Bronchial epithelial cell (primary cell): ENCODE measurements at places on chromosomes 13 and 19.

DNA sequence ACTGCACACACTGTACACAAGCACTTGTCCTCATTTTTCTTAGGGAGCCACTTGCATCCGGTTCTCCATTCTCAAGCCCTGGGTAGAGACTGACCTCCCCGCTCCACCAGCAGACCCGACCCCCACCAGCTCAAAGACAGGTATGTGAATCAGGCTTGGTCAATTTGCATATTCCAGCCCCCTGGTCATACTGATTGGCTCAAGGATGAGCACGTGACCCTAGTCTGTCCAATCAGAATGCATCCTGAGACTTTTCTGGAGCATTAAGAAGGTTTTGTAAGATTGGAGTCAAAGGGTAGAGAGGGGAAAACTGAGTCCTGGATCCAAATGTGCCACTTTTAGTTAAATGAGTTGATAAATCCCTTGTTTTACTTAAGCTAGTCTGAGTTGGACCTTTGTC lies 34.1 kb downstream of the NOTCH3 start:
- no peak for DNase-seq

DNA sequence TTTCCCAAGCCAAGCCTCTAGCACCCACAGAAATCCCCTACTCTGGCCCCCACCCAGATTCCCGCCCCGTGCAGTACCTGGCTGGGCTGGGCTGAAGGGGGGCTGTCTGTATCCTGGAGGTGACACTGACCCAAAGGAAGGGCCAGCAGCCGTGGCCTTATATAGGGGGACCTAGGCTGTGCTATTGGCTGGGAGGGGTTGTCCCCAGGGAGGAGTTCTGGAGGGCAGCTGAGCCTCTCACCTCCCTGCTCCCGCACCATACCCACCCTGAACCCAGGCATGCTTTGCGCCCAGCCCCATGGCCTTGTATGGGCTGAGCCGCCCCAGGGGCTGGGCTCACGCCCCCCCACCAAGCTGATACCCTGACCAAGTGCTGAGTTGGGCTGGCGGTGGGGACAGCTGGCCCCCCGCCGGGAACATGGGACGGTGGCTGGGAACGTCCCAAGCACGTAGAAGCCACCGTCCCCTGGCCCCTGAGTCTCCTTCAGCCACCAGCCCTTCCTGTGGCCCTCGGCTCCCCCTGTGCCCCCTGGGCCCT lies at the start of gene CKM:
TSS of gene CKM (minus strand) at position 132 of the 538 bp plus-strand sequence. CDS start 3,162 bp downstream, outside the sequence.
- no peak for DNase-seq

GRCh38 chr13:85910962-85911361 lies 111.7 kb upstream of the SLITRK6 start:
- no peak for DNase-seq

DNA sequence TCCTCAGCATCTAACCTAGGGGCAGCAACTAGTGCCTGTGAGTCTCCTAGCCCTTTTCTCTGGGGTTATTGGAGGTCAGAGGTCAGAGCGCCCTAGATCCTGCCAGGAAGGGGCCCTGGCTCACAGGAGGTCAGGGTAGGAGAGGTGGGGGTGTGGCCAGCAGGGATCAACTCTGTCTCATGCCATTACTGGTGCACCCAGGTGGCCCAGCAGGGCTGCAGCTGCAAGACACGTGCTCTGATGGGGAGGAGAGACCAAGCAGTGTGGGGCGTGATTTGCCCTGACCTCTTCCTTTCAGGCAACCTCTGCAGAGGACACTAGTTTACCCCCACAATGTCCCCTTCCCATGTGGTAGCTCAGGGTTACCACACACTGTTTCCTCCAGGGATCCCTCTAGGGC lies 73.3 kb upstream of the ZNF30 start:
- no peak for DNase-seq

DNA sequence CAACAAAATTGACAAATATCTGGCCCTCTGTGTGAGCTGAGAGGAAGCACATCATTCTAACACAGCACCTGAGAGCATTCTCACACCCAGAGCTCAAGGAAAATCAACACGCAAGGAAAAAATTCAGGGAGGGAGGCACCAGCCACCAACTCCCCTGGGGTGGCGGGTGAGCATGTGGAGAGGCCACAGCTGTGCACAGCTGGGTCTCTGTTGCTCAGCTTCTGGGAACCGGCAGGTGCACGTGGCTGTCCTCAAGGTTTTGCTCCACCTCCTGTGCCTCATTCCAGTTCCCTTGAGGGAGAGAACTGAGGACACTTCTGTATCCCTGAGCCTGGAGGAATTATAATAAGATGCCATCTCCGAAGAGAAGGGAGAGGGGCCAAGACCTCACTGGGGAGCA lies 134.0 kb downstream of the USP12 start:
- no peak for DNase-seq

- no peak for DNase-seq
These were observed 5.8 kb downstream of the HSPBP1 start for GRCh38 chr19:55273978-55274707.

DNA sequence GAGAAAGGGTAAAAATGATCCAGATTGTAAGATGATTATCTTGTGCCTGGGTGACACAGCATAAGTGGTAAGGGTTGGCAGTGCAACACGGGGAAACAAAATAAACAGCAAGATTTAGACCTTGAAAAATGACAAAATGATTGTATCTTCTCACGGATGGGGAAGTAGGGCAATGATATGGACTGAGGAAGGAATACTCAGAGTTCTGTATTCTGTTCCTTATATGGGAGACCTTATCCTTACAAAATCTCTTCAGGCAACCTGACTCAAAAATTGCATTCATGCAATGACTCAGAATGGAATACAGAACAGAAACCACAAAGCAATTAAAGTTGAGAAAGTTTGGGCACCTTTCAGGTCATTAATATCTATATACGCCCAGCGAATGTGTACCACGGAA lies 149.0 kb downstream of the HS6ST3 start:
- DNase-seq = peak; percentile 36

GRCh38 chr19:3844596-3844995 lies 24.2 kb downstream of the ZFR2 start:
- no peak for DNase-seq

- DNase-seq = peak; percentile 39
These were observed 600.0 kb downstream of the KCTD12 start for GRCh38 chr13:76286178-76286577.

DNA sequence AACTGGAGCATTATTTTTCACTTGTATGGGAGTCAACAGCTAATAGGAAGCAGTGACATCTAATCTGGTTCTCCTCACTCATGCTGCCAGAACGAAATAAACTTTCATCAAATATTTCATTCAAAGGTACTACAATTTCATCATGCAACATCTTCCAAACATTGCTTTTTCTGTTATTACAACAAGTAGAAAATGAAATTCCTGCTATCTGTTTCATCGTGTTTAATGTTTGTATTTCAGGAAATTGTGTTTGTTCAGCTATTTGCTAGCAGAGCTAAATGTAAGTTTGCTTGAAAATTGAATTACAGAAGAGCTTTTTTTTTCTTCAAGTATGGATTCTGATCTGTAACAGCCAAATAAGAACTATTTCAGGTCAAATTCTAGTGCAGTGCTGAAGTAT lies 90.1 kb downstream of the SLITRK6 start:
- no peak for DNase-seq

GRCh38 chr13:108377646-108378206 lies 108.2 kb downstream of the TNFSF13B start:
- no peak for DNase-seq

DNA sequence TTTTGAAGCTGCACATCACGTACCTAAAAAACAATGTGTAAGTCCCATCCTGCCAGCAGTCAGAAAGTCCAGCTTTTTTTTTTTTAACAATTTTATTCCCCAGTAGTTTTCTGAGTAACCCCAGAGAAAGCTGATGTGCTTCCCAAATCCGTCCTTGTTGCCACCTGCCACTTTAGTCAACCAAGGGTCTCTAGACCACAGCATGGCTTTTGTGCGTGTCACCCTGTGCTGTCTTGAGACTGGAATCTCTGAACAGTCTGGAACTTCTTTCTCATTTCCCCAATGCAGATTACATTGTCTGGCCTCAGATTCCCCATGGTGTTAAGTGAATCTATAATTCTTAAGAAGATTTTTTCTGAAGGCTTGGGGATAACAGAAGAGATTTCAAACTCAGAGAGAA lies 289.2 kb upstream of the KLF12 start:
- no peak for DNase-seq

DNA sequence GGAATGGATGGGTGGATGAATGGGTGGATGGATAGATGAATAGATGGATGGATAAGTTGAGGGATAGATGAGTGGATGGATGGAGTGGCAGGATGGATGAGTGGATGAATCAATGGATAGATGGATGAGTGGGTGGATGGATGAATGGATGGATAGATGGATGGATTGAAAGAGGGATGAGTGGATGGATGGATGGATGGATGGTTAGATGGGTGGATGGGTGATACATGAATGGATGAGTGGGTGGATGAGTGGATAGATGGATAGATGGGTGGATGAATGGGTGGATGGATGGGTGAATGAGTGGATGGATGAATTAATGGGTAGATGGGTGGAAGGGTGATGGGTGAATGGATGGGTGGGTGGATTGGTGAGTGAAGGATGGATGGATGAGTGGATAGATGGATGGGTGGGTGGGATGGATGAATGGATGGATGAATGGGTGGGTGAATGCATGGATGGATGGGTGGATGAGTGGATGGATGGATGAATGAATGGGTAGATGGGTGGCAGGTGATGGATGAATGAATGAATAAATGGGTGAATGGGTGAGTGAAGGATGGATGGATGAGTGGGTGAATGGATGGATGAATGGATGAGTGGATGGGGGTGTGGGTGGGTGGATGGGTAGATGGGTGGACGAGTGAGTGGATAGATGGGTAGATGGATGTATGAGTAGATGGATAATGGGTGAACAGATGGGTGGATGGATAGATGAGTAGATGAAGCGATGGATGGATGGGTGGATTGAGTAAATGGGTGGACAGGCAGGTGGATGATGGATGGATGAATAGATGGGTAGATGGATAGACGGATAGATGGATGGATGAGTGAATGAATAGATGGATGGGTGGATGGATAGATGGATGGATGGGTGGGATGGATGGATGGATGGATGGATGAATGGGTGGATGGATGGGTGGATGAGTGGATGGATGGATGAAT lies 17.7 kb downstream of the GNA15 start:
- DNase-seq = no peak

GRCh38 chr13:106595625-106596024 lies 27.7 kb upstream of the ARGLU1 start:
- DNase-seq = no peak

GRCh38 chr13:38635030-38635429 lies 51.8 kb upstream of the FREM2 start:
- no peak for DNase-seq

GRCh38 chr13:111021270-111021669 lies 93.8 kb upstream of the ARHGEF7 start:
- DNase-seq = no peak

GRCh38 chr19:5588906-5589676 lies 21.3 kb upstream of the TINCR start:
- no peak for DNase-seq

GRCh38 chr19:49570997-49571676 lies 9.2 kb downstream of the NOSIP start:
- DNase-seq = no peak

- no peak for DNase-seq
These were observed 15.5 kb downstream of the SMARCA4 start for GRCh38 chr19:10976131-10976892.

DNA sequence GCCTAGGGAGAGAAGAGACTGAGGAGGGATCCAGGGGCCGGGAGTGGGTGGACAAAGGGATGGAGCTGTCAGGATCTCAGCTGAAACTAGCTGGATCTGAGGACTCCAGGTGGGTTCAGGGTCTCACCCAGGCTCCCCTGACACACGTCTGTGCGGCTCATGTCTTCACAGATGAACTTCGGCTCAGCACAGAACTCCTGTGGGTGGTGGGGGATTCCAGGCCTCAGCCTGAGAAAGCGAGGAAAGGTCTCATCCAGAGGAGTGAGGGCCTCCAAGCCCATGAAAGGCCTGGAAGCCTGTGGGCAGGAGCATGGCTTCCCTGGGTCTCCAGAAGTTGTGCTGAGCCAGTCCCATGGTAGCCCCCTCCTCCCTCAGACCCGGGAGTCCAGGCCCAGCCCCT lies 1.4 kb downstream of the CAPN12 start:
- no peak for DNase-seq

- no peak for DNase-seq
These were observed 75.8 kb upstream of the C13orf46 start for GRCh38 chr13:114049626-114050101.

- DNase-seq = no peak
These were observed 6.2 kb downstream of the MIER2 start for GRCh38 chr19:338421-338820.

GRCh38 chr19:38213911-38214625 lies 10.0 kb downstream of the DPF1 start:
- no peak for DNase-seq

DNA sequence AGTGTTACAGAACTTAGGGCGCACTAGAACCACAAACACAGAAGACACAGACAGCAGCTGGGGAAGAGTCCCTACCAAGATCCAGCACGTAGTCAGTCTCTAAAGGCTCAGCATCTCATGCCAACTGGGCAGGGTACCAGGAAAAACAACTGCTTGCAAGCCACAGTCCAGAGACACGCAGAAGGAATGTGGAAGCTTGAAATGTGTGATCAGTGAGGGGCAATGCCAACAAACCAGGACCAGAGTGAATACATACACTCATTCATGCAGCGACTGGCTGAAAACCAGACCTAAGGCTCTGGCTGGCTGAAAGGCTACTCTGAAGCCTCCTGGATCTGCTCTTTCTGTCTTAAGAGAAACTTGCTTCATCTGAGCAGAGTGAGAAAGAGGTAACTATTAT lies 1484.8 kb downstream of the EFNB2 start:
- no peak for DNase-seq

- DNase-seq = peak; percentile 56
These were observed 68.6 kb downstream of the DPF1 start for GRCh38 chr19:38155453-38155852.

DNA sequence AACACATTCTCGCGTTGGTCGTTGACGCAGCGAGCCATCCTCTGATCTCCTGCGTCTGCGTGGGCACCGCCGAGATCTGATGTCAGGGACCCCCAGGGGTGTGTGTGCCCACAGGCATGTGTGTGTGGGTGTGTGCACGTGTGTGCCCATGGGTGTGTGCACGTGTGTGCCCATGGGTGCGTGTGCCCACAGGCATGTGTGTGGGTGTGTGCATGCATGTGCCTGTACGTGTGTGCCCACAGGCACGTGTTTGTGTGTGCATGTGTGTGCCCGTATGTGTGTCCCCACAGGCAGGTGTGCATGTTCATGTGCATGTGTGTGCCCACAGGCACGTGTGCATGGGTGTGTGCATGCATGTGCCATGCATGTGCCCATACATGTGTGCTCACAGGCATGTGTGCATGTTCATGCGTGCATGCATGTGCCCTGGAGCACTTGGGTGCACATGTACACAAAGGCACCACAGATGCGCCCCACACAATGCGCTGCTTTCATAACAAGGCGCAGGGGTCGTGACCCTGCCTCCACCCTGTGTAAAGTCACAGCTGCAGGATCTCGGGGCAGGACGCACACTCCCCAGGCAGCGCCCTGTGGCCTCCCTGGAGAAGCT lies 77.5 kb downstream of the RASA3 start:
- no peak for DNase-seq
